Iris pigment epithelial cell (primary cell): ENCODE measurements at places on chromosomes 2 and 18.
A peak's percentile ranks its signal among the peaks of the same experiment; 100 is the strongest.

DNA sequence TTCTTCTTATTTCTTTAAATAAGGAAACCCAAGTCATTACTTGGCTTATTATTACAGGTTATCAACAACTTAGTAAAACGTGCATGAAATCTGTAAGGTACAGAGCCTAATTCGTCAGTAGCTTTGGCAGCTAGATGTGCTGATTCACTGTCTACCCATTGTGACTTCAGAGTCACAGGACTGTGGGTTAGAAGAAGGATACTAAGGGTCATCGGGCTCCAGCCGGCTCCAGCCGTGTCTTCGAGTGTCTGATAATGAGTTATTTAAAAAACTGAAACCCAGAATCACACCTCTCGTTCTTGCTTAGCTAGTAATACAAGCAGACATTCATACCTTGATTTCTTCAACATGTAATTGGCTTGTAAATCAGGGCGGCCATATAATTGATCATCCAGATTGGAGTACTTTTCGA, 170.5 kb downstream of the FMNL2 start:
- DNase-seq: peak; percentile 87

- DNase-seq: no peak
Measured at GRCh38 chr2:51025906-51026555, 5.9 kb downstream of the NRXN1 start.

- peak; percentile 84 for DNase-seq
Measured at GRCh38 chr2:52117299-52117698, 1085.4 kb upstream of the NRXN1 start.

DNA sequence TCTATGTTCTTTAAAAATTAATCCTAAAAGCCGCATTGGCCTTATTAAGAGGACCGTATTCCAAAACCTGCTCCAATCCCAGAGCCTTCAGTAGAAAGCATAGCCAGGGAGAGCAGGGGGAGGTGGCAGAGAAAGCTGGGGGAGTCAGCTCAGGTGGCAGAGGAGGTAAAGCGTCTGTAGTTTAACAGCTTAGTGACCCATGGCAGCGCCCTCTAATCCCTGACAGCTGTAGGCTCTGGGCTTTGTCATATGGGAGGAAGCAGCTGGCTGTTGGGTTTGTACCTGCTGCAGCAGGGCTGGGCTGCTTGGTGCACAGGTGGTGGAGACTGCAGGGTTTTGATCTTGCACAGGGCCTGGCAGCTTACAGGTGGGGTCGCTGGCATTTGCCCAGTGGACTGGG, 50.6 kb downstream of the THNSL2 start:
- no peak for DNase-seq

DNA sequence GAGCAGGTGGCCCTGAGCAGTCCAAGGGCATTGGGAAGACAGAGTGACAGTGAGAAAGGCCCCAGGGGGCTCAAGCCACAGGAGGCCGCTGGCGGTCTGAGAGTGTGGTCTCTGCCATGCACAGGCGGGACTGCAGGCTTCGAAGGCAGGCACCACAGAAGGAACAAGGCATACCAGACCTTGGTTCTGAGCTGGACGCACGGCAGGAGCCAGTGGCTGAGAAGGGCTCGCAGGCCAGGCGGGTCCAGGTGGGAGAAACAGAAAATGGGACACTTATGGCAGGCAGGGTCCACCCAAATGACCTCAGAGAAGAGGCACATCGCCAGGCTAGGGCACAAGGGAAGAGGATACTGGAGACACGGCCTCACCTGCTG, 14.9 kb downstream of the HJURP start:
- no peak for DNase-seq

- DNase-seq: no peak
Measured at GRCh38 chr2:28893488-28893887, 979 bp upstream of the WDR43 start.

DNA sequence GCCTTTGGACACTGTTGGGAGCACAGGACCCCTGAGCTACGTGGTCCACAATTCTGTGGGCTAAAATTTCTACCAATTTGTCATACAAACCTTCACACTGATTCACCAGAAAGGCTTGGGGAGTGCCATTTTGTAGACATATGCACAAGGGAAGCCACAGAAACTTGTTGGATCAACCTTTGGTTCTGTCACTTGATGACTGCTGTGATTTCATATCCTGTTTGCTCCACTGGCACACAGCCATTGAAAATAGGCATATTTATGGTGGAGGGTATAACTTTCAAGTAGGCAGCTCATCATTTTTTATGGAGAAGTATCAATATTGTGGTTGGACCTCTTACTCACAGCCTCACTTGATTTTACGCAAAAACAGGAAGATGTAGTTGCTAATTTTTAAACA, 10.5 kb downstream of the NAPG start:
- DNase-seq: no peak

- no peak for DNase-seq
Measured at GRCh38 chr2:205133544-205133943, 548.8 kb upstream of the NRP2 start.

- no peak for DNase-seq
Measured at GRCh38 chr2:39281391-39281790, 37.6 kb upstream of the CDKL4 start.

- no peak for DNase-seq
Measured at GRCh38 chr2:239047861-239048260, 200.0 kb downstream of the TWIST2 start.

GRCh38 chr2:202084265-202084664, 11.2 kb downstream of the KIAA2012 start:
- DNase-seq: peak; percentile 9

- DNase-seq: peak; percentile 89
Measured at GRCh38 chr2:62217970-62218369, 22.1 kb downstream of the B3GNT2 start.

GRCh38 chr2:108118996-108119395, 120.8 kb upstream of the SULT1C3 start:
- DNase-seq: no peak
